ENCODE measurements at places on chromosomes 7 and 10. TPM values are rescaled to one million over a fixed set of nuclear protein-coding genes. Genes with fewer than 3 reads are reported as not detected.

Gene PPP1R17
- total RNA-seq: not detected

Gene ELFN1
- 0.85 TPM for total RNA-seq

Gene TBXAS1
- 2.3 TPM for total RNA-seq

Gene CCM2
- 57.4 TPM for total RNA-seq

Gene FRAT1
- 3.5 TPM for total RNA-seq

Gene CDC14C
- total RNA-seq: not detected

Data from endothelial cell of umbilical vein (primary cell).